H4 (cell line): ENCODE measurements at places on chromosomes 6 and 20. TPM values are rescaled to one million over a fixed set of nuclear protein-coding genes. Genes with fewer than 3 reads are reported as not detected.

DNA sequence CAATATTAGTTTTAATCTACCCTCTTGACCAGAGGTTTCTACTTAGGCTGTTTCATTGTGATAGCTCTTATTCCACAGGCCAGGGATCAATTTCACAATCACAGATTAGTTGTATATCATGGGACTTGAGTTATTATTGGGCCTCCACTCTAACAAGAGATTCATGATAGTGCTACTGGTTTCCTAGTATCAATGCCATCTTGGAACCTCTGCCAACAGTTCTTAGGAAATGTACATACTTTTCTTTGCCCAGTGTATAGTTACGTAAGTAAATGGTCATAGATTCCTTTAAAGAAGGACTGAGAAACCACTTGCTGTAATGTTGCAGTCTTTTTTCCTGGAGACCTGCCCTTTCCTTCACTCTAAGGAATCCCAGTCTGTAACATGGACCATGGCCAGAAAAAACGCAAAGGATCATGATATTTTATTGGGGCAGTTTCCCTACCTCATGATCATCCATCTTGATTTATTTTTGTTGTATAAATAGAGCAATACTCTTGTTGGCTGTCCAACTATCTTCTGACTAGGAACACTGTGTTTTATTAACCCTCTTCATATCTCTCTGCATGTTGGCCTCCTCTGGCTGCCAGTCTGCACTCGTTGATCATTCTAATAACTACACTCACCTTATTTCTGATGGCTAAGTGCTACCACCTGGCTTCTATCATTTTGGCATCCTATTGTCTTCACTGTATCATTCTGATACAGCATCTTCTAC, 38.0 kb upstream of the VGLL2 start:
- no peak for DNase-seq

GRCh38 chr20:47466213-47466612, 35.5 kb upstream of the NCOA3 start:
- DNase-seq: no peak

- peak; percentile 83 for DNase-seq
These were observed 648.8 kb upstream of the AGPAT4 start for GRCh38 chr6:161922631-161923119.

The POU5F1 gene
- not detected in 2 replicates for total RNA-seq

The MTCH1 gene
- 165 and 174 TPM in 2 replicates for total RNA-seq
